ENCODE measurements at places on chromosomes 5 and 9.

DNA sequence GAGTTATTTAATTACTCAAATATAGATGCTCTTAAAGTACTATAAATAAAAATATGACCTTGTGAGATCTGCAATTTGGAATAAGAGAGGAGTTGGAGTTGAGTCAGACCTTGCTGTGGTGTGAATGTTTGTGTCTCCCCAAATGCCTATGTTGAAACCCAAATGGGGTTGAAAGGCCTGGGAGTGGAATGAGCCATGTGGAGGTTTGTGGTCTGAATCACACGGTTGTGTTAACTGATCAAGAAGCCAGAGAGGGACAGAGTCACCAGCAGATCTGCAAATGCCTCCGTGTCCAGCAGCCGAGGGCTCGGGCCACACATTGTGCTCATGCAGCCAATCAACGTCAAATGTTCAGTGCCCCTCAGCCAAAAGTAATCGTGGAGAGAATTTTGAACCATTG is 404.4 kb downstream of the ICE1 start:
- no peak for DNase-seq

GRCh38 chr9:83744206-83744605 is 36.4 kb upstream of the UBQLN1 start:
- DNase-seq: no peak

DNA sequence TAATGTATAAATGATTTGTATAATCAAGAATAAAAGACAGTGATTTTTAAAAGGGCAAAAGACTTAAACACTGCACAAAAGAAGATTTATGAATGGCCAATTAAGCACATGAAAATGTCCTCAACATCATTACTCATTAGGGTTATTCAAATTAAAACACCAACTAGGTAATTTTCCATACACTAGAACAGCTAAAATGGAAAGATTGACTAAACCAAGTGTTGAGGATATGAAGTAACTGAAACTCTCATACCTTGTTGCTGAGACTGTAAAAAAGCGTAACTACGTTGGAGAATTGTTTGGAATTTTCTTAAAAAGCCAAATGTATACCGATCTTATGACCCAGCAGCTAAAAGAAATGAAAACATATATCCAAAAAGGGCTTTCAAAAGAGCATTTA is 144.9 kb downstream of the SGCD start:
- no peak for DNase-seq

DNA sequence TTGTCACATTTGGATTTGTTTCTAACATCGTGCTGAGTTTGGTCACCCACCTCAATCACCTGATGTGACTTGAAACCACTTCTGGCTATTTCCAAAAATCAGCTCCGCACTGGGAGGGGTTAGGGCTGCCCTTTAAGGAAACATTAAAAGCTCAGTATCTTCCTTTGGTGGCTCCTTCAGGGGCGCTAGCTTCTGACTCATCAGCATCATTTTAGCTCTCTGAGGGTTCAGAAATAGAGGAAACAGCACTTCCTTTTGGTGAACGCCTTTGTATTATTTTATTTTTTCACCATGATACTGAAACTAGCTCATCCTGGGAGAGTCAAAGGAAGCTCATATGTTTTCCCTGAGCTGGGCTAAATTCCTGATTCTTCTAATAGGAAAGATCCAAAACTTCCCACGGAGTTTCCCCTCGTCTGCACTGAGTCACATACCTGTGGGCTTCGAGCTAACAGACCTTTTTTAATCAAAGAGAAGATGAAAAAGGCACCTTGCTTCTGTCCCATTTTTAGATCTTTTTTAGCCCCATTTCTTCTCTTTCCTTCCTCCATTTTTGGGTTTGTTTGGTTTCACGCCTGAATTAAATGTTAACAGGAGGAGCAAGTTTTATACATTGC is 48.2 kb downstream of the ROPN1L start:
- DNase-seq: no peak

All from fibroblast of the conjunctiva (primary cell).